ENCODE measurements at places on chromosomes 2 and 18.

DNA sequence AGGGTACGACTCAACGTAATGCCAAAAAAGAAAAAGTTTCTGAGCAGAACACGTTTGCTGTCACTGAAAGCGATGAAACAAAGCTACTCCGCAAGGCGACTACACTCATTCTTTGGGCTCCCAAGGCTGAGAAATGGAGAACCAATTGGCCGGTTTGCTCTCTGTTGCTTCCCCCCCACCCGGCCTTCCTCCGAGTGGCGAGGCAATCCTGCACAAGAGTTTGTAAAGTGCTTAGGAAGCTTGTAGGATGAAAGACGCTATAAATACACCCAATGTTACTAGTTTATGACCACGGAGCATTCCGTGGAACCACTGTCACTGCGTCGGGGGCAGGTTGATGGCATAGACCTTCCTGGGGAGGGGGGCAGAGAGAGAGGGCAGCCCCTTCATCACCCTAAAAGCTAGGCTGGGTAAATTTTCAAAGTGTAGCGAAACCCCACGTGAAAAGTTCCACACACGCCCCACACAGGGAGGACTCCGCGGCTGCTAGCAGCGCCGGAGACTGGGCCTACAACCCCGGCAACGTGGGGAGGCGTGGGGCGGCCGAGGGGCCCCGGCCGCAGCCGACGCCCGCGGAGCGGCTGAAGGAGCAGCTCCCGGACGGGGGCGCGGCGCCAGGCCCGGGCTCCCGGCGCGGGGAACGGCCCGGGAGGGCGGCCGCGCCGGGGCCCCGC is 915 bp downstream of the CUL3 start:
- peak; percentile 69 for DNase-seq

- no peak for DNase-seq
Measured at GRCh38 chr2:240932724-240933047, 26.6 kb downstream of the CROCC2 start.

GRCh38 chr2:36783246-36783645 is 86.7 kb downstream of the VIT start:
- DNase-seq: no peak

GRCh38 chr2:240816584-240817495 is 3.2 kb downstream of the KIF1A start:
- DNase-seq: no peak

DNA sequence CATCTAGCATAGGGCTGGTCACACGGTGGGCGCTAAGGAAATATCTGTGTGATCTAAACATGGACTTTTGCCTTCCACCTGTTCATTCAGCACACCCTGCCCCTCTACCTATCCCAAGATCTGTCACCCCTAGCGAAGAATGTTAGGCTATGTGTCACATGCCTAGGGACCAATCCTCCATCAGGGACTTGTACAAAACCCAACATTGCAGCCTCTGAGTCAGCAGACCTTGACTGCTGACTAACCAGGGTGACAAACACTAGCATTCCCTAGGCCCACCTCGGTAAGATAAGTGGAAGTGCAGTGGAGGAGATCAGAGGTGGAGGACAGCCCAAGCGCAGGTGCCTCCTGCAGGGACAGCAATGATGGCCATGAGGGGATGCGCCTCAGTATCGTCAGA is 99.2 kb downstream of the SOX11 start:
- DNase-seq: no peak

GRCh38 chr2:165032559-165032958 is 77.2 kb upstream of the SLC38A11 start:
- no peak for DNase-seq
